ENCODE measurements at places on chromosomes 12 and 14. TPM values are rescaled to one million over a fixed set of nuclear protein-coding genes. Genes with fewer than 3 reads are reported as not detected.

The CD63 gene
- total RNA-seq: 4,269 TPM

The INSM2 gene
- not detected for total RNA-seq

The EPYC gene
- total RNA-seq: not detected

The DBX2 gene
- total RNA-seq: not detected

The DPPA3 gene
- not detected for total RNA-seq

The ARHGAP9 gene
- not detected for total RNA-seq

The OTX2 gene
- total RNA-seq: not detected

The LTBR gene
- total RNA-seq: 42.1 TPM

The MYH6 gene
- total RNA-seq: not detected

The TNFAIP2 gene
- total RNA-seq: 65.9 TPM

Measured in aortic smooth muscle cell (primary cell).